ENCODE measurements at places on chromosomes 6 and 20. TPM values are rescaled to one million over a fixed set of nuclear protein-coding genes. Genes with fewer than 3 reads are reported as not detected.

Gene LY6G6F
- not detected for total RNA-seq

DNA sequence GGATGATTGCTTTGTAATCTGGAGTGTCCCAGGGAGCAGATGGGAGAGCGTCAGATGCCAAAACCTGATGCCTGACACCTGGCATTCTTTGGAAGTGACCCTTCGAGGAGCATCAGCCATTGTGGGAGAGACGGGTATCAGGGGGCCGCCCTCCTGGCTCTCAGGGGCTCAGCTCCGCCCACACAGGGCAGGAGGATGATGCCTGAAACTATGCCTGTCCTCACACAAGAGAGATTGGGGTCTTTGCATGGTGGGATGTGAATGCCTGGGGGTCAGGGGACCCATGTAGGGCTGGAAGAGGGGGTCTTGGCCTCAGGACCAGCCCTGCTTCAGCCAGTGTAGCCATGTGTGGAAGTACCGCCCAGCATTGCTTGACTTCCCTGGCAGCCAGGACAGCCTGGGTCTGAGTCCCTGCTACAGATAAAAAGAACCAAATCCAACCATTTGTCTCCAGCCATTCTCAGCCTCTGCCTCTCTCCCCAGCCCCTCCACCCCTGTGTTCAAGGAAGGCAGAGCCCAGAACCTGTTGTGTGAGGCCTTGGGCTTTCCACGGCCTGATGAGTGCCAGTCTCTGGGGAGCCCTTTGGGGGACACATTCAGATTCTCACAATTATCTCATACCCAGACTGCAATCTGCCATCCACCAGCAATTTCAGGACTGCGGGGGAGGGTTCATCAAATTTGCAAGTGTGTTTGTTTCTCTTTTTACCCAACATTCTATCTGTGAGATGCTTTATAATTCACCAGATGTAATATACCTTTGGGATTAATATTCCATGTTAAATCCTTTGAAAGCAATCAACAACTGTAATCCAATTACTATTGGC, 371.2 kb downstream of the PREX1 start:
- peak; percentile 54 for DNase-seq

Gene PRRC2A
- 303 TPM for total RNA-seq

Gene TFAP2D
- total RNA-seq, result not detected

Gene SAMD3
- 1.6 TPM for total RNA-seq

Gene SULF2
- total RNA-seq, result 97.8 TPM

DNA sequence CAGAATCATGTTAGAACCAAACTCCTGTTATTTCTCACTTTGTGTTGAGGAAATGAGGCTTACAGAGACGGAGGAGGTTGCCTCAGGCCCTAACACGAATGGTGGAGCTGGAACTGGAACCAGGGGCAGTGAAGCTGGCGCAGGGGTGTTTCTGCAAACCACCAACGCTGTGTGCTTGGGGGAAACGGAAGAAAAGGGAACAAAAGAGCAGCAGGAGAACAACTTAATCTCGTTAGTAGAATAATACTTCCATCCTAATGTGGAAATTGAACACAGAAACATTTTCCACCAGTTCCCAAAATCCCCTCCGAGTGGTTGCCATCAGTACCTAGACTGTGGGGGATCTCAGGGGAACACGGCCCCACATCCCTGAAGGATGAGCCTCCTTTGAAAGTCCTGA, 103.4 kb upstream of the FRMD1 start:
- no peak for DNase-seq

- DNase-seq, result no peak
Measured at GRCh38 chr6:151443911-151444621, 7.9 kb downstream of the RMND1 start.

- no peak for DNase-seq
Measured at GRCh38 chr6:148389086-148389485, 46.4 kb downstream of the SASH1 start.

Gene EEF1A2
- 55.3 TPM for total RNA-seq

Gene HRH3
- 13.7 TPM for total RNA-seq

DNA sequence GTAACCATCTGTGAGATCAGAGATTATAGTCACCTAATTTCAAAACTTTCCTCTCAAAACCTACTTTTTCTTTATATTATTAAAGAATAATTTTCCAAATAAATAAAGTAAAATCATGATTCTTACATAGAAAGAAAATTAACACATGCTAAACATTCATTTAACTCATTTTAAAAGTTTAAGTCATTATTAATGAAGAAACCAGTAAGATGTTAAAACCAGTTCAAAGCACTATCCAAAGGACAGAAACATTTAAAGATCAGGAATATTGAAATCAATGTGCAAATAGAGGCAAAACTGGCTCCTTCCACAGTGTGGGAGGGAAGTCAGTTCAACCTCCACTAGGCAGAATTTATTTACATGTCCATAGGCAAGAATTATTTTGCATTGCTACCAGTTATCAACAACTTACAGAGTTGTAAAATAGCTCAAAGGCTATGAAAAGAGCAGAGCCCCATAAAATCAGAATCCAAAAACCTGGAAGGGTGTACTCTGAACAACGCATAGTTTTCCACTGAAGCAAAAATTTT, 146.9 kb downstream of the KHDC1L start:
- DNase-seq, result no peak

DNA sequence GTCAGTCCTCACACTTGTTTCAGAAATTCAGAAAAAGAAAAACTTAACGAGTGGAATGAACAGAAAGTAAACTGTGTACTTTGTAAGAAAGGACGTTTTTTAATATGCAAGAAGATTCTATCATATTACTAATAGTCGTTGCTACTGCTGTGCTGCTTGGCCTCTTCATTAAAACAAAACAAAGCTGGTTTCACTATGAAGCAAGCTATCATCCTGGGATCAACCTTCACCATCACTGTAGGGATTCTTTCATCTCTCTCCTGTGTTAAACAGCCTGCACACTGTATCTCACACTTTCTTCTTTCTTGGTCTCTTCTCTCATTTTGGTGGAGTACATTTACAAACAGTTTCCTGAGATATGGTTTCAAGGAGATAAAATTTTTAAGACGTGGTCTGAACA, 284.2 kb downstream of the BTBD9 start:
- no peak for DNase-seq

- DNase-seq, result peak; percentile 75
Measured at GRCh38 chr6:28880894-28881780, 42.6 kb downstream of the TRIM27 start.

DNA sequence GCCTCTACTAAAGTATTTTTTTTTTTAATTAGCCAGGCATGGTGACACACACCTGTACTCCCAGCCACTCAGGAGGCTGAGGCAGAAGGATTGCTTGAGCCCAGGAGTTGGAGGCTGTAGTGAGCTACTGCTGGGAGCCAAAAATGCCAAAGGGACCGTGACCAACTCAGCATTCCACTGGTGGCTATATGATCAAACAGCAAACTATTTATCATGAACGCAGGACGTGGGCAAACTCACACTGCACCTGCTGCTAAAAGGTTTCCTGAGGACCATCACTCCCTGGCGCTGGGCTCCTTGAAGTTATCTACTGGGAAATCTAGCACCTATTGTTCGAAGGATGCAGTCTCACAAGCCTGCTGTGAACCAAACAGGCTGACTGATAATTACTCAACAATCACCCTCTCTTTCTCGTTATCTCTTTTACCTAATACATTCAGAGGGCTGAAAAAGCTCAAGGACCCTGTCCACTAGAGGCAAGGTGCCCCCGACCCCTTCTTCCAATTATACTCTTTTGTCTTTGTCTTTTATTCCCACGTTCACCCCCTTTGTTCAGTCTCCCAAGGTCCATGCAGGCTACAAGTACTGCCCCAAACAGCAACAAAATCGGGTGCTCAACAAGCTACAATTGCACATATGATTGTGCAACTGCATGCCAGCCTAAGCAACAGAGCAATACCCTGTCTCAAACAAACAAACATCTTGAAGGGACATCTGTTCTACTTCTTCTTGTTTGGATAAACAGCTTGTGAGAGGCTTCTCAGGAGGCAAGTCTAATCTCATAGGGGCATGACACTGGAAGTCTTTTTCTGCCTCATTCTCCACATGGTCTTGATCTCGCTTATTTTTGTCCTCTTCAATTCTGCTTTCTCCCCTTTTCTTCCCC, 47.7 kb upstream of the PLN start:
- DNase-seq, result no peak

- DNase-seq, result no peak
Measured at GRCh38 chr6:107290491-107290890, 168.9 kb downstream of the PDSS2 start.

DNA sequence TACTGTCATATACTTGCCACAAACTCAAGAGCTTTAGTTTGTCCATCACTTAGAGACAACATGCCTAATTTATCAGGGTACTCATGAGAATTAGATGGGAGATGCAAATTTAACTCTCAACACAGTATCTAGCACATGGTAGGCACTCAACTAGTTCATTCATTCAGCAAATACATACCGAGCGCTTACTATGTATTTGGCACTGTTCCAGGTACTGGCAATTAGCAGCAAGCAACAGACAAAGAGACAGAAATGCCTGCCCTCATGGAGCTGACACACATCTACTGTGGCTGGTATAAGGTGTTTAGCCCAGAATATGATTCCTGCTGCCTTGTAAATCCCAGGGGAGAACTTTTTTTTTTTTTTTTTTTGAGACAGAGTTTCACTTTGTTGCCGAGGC, 4.8 kb downstream of the MICAL1 start:
- no peak for DNase-seq

DNA sequence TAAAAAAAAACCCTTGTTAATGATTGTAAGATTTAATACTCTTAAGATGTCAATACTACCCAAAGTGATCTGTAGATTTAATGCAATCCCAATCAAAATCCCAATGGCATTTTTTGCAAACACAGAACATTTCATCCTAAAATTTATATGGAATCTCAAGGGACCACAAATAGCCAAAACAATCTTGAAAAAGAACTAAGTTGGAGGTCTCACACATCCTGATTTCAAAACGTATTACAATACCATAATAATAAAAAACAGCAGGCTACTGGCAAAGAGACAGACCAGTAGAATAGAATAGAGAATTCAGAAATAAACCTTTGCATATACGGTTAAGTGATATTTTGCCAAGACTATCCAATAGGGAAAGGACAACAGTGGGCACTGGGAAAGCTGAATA, 331.9 kb upstream of the JARID2 start:
- DNase-seq, result no peak

DNA sequence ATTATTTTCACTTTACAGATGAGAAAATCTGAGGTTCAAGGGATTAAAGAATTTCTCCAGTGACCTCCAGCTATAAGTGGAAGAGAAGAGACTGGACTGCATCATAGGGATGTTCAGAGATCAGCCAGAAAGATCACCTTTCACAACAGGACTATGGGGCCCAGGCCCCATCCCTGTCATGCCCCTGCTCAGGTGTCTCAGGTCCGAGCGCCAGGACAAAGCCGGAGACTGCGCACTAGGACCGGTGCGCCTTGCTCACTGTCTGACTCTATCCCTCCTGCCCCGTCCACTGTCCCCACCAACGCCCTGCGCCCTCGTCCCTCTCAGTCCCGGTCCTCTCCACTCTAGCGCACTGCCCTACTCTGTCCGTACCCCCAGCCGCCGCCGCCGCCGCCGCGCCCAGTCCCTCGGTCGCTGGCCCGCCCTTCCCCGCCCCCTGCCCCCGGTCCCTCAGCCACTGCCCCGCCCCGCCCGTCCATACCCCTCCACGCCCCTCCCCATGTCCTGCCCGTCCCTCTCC, 521 bp upstream of the RAD21L1 start:
- no peak for DNase-seq

Gene RIPOR2
- total RNA-seq, result 82.2 TPM

Gene C4A
- 9.3 TPM for total RNA-seq

DNA sequence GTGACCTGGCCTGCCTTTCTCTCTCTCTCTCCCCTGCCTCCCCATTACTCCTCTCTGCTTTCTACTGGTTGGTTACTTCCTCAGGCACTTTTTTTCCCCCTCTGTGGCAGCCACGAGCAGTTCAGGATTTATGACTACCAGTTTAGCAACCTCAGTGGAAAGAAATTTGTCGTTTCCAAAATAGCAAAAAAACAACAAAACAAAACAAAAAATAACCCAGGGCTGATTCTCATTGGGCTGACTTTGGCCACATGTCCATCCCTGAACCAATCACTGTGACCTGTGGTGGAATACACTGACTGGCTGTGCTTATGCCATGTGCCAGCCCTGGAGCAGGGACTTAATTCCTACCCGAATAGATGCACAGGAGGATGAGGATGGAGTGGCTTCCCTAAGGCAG, 137.4 kb downstream of the TFAP2C start:
- no peak for DNase-seq

Gene LRRN4
- not detected for total RNA-seq

DNA sequence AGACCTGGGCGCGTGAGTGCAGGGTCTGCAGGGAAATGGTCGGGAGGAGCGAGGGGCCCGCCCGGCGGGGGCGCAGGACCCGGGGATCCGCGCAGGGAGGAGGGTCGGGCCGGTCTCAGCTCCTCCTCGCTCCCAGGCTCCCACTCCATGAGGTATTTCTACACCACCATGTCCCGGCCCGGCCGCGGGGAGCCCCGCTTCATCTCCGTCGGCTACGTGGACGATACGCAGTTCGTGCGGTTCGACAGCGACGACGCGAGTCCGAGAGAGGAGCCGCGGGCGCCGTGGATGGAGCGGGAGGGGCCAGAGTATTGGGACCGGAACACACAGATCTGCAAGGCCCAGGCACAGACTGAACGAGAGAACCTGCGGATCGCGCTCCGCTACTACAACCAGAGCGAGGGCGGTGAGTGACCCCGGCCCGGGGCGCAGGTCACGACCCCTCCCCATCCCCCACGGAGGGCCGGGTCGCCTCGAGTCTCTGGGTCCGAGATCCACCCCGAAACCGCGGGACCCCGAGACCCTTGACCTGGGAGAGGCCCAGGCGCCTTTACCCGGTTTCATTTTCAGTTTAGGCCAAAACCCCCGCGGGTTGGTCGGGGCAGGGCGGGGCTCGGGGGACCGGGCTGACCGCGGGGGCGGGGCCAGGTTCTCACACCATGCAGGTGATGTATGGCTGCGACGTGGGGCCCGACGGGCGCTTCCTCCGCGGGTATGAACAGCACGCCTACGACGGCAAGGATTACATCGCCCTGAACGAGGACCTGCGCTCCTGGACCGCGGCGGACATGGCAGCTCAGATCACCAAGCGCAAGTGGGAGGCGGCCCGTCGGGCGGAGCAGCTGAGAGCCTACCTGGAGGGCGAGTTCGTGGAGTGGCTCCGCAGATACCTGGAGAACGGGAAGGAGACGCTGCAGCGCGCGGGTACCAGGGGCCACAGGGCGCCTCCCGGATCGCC, 54.2 kb upstream of the HLA-A start:
- peak; percentile 39 for DNase-seq

GRCh38 chr20:51379601-51380341, 162.7 kb downstream of the NFATC2 start:
- no peak for DNase-seq
